ENCODE measurements at places on chromosomes 2 and 18.

- DNase-seq: peak; percentile 49
These were observed 25.9 kb upstream of the ALLC start for GRCh38 chr2:3631851-3632659.

DNA sequence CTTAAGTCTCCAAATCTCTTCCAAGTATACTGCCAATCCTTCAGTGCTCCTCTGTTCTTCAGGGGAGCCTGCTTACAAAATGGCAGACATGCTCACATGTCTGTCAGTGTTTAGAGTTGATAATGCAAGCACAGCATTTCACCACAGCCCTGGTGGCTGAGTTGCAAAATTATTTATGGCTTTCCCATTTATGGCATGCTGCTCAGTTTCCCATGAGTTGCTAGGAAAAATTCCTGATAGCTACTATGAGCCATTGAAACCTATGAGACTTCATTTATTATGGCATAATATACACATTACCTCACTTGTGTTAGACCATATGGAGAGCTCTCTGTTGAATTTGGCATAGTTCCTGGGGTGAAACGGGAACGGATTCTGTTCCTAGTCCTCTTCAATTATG is 448.7 kb upstream of the TCF4 start:
- DNase-seq: no peak

DNA sequence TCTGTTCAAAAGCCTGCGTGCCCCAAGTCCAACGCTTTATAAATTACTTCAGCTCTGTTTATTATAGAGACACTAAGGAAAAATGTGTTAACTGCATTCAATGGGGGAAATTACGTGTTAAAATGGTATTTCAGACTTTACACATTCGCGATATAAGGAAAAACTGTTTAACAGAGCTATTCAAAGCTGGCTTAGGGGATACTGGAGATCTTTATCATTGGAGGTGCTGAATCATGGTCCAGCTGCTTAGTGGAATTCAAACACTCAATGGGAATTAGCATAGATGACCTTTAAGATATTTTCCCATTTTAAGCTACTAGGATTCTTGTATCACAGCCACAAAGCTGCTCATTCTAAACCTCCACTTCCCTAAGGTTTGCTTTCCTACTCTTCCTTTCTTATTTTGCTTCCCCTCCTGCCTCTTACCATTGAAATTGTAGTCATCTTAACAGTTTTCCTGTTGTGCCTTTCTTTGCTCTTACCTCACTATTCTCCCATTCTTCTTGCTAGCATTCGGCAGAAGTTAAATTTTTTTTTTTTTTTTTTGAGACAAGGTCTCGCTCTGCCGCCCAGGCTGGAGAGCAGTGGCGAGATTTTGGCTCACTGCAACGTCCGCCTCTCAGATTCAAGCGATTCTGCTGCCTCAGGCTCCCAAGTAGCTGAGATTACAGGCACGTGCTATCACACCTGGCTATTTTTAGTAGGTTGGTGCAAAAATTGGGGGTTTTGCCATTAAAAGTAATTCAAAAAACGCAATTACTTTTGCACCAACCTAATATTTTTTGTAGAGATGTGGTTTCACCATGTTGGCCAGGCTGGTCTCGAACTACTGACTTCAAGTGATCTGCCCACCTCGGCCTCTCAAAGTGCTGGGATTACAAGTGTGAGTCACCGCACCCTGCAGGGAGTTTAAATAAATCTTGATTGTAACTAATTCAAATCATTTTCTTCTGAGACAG is 6.5 kb downstream of the SULT6B1 start:
- no peak for DNase-seq

DNA sequence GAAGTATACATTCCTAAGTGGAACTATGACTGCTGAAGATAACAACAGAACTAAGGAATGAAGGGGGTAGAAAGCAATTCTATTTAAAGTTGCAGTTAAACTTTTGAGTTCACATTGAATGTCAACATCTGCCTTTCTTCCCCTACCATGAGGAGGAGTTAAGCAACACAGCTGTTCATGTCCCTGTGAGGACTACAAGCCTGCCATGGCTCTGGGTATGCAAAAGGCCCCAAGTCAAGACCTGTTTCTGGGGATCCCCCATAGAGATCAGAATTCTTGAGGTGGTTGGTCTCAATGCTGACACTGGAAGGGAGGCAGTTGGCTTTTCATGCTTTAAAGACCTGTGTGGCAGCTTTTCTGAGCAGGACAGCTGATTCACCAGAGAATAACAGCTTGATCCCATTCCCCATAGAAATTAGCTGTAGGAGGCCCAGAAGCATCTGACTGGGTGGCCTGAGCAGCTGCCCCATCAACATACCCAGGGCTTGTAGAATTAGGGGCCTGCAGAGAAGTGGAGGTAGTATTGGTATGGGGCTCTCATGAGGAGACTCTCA is 131.0 kb downstream of the SETBP1 start:
- no peak for DNase-seq

DNA sequence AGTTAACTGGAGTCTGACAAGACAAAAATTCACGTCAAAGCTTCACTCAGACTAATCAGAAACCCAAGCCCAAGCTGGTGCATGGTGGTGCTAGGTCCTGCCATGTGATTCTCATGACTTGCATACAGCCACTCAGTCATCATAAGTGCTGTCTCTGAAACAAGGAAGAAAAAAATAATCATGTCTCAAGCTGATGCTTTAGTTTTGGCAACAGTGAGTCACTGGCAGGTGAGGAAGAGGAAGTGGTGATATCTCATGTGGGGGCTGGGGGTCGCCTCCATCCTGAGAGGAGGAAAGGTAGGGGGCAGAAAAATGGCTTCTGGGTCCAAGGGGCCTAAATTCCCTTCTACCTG is 136.3 kb downstream of the TMEM163 start:
- no peak for DNase-seq

DNA sequence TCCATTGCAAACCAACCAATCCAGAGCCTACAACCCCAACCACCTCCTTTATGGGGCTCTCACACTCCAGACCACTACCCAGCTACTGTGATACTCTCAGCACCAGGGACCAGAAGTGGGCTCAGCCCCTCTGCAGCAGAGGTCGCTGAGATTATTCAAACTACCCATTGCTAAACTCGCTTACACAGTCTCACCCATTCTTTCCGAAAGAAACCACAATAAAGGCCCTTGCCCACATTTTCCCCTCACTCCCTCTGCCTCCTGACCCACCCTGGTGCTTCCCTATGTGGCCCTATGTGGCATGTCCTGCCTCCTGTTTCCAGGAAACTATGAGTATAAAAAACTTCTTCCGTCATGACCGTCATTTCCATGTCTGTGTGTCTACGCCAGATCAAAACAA is 10.7 kb downstream of the TEX51 start:
- peak; percentile 29 for DNase-seq

DNA sequence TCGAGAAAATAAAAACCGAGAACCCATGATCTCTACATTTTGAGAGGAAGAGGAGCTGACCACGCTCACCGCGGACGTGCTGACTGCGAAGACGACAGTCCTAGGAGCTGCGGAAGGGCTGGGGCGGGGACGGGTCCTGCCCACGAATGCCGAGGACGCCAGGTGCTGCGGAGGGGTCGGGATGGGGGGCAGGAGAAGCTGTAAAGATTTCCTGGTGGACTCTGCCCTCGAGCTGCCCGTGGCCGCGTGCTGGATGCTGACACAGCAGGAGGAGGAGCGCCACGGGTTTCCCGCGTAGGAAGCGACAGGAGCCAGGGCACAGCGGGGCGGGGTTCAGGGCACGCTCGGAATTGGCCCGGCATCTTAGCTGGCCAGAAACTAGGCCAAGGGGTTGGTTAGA is 22.2 kb downstream of the ZSCAN30 start:
- DNase-seq: no peak

- DNase-seq: no peak
These were observed 70.5 kb upstream of the RTN4 start for GRCh38 chr2:55120634-55121359.

- no peak for DNase-seq
These were observed 31.4 kb downstream of the ATF2 start for GRCh38 chr2:175136334-175137215.

DNA sequence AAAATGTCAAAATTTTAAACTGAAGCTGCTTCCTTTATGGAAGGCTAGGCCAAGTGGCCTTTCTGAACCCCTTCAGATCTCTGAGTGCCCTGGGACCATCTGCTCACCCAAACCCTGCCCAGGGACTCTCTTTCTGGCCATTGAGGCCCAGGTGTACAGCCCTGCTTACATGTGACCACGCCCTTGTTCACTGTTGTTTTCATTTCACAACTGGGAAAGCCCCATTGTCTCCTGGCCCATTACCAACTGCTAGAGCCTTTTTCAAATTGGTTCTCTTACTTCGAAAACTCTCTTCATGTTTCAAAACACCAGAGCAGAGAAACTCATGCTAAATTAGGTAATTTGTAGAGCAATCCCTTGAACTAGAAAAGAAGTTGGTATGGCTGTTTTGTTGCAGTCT is 219.5 kb upstream of the TANK start:
- DNase-seq: no peak

DNA sequence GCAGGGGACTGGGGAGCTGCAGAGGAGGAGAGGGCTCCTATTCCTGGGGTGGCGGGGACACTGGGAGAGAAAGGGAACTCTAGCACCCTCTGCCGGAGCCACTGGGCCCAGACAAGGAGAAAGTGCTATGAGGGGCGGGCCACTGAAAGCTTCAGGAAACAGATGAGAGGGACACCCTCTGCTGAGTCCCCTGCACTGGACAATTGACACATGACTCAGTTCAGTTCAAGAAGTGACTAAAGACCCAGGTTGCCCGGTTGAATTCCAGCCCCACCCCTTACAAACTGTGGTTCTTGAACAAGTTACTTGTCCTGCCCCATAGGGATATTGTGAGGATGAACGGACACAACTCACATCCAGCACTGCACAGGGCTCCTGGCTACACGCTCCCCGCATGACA is 5.0 kb downstream of the RUFY4 start:
- no peak for DNase-seq

- no peak for DNase-seq
These were observed 31.9 kb upstream of the ITGA6 start for GRCh38 chr2:172395503-172395902.

DNA sequence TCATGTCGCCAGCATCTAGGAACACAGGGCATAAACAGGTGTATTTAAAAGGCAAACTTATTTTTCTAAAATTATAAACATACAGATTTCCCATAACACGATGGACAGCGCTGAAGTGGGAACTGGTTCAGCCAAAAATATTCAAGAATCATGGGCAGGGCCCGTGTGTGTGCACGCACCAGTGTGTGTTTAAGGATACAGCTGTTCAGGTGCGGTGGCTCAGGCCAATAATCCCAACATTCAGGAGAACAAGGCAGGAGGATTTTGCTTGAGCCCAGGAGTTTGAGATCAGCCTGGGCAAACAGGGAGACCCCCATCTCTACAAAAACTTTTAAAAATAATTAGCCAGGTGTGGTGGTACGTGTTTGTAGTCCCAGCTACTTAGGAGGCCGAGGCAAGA is 288.6 kb upstream of the HDAC4 start:
- peak; percentile 45 for DNase-seq

GRCh38 chr2:202769201-202769600 is 102.4 kb downstream of the ICA1L start:
- DNase-seq: no peak

- DNase-seq: no peak
These were observed 227.7 kb downstream of the GPD2 start for GRCh38 chr2:156663757-156664409.

GRCh38 chr2:217829420-217829819 is 173.4 kb downstream of the TNS1 start:
- DNase-seq: no peak

DNA sequence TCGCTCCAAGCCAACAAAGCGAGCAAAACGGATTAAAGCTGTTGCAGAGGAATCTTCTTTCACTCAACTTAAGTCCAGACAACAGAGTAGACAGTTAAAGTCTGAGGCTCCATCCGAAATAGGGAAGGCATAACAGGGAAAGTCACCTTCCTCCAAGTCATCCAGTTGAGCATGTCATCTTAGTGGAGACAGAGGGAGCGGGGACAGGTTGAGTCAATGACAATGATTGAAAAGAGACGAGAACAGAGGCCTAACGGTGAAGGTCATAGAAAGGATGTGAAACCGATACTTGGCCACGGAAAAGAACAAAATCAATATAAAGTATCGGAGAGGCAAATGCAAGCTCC is 455 bp downstream of the C18orf32 start:
- no peak for DNase-seq

GRCh38 chr2:18645315-18645714 is 55.9 kb upstream of the NT5C1B start:
- no peak for DNase-seq

DNA sequence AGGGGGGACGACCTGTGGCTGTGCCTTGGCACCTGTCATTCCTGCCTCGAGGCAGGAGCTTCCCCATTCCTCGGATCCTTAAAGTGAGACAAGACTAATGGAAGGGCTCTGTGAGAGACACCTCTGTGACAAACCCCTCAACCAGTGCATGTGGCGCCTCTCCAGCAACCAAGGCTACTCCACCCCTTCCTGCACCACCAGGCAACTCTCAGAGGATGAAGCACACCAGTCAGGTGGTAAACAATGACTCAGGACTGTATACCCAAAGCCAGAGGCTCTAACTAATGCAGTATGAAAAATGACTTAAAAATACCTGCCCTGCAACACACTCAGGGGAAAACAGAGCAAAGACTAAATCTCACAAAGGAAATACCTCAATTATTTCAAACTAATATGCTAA is 136.9 kb downstream of the UXS1 start:
- DNase-seq: no peak

DNA sequence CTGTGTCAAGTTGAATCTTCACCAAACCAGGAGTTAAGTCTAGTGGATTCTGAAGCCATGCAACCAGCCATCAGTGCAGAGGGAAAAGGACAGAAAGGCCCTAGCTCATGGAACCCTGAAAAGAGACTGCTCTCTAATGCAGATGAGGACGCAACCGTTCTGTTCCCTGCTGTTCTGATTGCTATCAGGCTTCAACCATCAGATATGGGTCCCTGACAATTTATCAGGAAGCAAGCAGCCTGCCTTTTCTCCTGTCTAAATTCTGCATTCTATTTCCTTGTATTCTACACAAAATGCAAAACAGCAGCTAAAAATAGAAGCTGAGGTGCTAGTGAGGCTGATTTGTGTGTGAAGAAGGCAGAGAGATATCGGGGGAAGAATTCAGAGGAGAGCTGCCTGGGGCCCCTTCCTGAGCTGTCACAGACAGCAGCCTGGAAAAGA is 68.4 kb upstream of the RTN4 start:
- DNase-seq: no peak

GRCh38 chr2:232437195-232437571 is 18.8 kb upstream of the ALPI start:
- DNase-seq: peak; percentile 59

- DNase-seq: no peak
These were observed 72.8 kb downstream of the PLEKHA3 start for GRCh38 chr2:178553047-178553446.

GRCh38 chr2:199310771-199311585 is 146.8 kb downstream of the SATB2 start:
- DNase-seq: no peak

- DNase-seq: no peak
These were observed 122.1 kb upstream of the XIRP2 start for GRCh38 chr2:166766220-166766619.

DNA sequence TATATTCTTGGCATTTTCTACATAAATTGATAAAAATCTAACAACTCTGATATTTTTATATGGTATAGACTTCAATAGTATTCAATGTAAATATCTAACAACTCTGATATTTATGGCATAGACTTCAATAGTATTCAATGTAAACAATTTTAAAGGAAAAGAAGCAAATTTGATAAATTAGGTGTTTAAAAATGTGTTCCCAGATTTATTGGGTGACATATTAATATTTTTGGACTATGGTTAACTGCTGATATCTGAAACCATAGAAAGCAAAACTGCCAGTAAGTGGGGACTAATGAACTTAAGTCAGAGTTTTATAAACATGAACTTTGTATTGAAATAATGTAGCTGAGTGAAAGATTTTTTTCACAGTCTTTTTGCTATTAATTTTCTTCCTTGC is 1576.0 kb upstream of the DDX18 start:
- DNase-seq: no peak

- DNase-seq: no peak
These were observed 104.5 kb upstream of the YWHAQ start for GRCh38 chr2:9735335-9735734.
